H9 (cell line): ENCODE measurements at places on chromosomes 4 and X.
A peak's percentile ranks its signal among the peaks of the same experiment; 100 is the strongest.

DNA sequence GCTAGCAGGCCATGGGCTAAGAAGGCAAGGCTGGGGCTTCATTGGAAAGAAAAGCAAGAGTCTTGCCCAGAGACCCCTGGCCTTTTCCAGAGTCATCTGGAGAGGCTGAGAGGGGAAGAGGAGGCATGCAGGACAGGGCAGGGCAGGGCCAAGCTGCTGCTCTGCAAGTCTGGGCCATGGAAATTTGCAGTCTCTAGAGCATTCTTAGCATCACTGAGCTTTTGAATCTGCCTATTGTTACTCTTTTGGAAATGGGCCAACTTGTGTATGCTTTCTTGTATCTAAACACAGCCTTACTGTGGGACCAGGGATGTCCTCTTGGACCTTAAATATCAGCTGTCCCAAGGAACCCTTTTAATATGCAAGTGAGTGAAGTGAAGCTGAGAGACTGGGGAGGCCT is 560.5 kb downstream of the MID1IP1 start:
- no peak for DNase-seq

DNA sequence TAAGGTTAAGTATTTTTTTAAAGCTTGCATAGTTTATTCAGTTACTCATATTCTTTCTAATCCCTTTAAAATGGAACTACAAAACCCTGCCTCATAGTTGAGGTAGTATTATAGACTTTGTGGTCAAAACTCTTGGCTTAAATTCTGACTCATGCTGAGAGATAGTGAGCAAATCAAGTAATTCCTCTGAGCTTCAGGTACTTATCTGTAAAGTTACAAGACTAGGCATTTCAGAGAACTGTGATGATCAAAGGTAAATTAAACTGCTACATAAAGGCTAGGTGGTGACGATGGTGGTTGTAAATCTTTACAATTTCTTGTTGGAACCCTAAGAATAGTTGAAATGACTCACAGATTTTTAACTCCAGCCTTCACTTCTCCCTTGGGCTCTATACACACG is 3.2 kb upstream of the CLOCK start:
- DNase-seq: no peak

GRCh38 chr4:39043861-39044363 is 11.7 kb upstream of the TMEM156 start:
- no peak for DNase-seq

- DNase-seq: no peak
Measured at GRCh38 chrX:145727476-145727875, 90.2 kb upstream of the SLITRK2 start.

GRCh38 chrX:152074163-152074562 is 64.2 kb downstream of the MAGEA10 start:
- no peak for DNase-seq

GRCh38 chr4:62130637-62131036 is 930.5 kb downstream of the ADGRL3 start:
- DNase-seq: no peak

DNA sequence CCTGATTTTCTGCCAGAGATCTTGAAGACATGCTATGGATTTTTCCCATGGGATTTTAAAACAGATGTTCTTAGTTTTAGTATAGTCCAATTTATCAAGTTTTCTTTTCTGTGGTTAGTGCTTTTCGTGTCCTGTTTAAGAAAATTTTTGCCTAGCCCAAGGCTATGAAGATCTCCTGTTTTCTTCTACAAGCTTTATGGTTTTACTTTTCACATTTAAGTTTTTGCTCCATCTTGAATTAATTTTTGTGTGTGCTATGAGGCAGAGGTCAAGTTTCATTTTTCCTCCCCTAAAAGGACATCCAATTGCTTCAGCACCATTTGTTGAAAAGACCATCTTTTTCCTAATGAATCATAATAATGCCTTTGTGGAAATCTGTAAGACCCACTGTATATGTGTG is 65.6 kb downstream of the POLR2B start:
- DNase-seq: no peak

DNA sequence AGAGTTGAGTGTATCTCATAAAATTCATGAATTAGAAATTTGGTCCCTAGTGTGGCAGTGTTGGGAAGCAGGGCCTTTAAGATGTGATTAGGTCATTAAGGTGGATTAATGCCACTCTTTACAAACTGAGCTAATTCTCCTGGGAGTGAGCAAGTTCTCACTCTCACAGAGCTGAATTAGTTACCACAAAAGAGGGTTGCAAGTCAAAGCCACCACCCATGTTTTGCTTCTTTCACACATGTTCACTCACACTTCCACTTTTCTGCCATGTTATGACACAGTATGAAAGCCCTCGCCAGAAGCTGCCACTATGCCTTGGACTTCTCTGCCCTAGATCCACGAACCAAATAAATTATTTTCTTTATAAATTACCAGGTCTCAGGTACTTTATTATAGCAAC is 332.1 kb downstream of the ARAP2 start:
- no peak for DNase-seq

GRCh38 chr4:53508446-53508845 is 82.8 kb downstream of the LNX1 start:
- no peak for DNase-seq

GRCh38 chrX:446245-446644 is 59.5 kb upstream of the PPP2R3B start:
- DNase-seq: peak; percentile 78
